ENCODE measurements at places on chromosomes 13 and 19.

DNA sequence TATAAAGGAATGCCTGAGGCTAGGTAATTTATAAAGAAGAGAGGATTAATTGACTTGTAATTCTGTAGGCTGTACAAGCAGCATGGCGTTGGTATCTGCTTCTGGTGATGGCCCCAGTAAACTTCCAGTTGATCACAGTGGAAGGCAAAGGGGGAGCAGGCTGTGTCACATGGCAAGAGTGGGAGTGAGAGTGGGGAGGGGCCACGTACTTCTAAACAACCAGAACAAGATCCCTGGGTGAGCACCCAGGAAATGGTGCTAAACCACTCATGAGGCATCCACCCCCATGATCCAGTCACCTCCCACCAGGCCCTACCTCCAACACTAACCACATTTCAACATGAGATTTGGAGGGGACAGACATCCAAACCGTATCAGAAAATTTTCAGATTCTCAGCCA lies 3.0 kb upstream of the RNF113B start:
- no peak for DNase-seq

GRCh38 chr13:74707291-74707690 lies 573.1 kb upstream of the KLF12 start:
- no peak for DNase-seq

GRCh38 chr19:45920458-45920857 lies 5.9 kb upstream of the NANOS2 start:
- no peak for DNase-seq

DNA sequence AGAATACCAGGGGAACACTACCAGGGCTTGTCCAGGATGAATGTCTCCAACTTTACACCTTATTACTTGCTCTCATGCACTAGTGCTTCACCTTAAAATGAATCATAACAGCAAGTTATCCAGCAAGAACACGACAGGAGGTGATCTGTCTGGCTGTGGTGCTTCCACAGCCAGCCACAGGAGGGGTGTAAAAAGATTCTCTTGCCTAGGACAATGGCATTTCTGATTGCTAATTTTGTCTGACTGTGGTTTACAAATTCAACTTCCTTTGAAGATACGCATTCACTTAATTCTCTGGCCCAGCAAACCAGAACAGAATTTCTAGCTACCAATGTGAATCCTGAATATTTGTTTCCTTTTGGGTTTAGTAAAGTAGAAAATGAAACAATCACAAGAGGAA lies 23.1 kb upstream of the COG3 start:
- no peak for DNase-seq

GRCh38 chr13:113883921-113884804 lies 20.3 kb upstream of the GAS6 start:
- no peak for DNase-seq

DNA sequence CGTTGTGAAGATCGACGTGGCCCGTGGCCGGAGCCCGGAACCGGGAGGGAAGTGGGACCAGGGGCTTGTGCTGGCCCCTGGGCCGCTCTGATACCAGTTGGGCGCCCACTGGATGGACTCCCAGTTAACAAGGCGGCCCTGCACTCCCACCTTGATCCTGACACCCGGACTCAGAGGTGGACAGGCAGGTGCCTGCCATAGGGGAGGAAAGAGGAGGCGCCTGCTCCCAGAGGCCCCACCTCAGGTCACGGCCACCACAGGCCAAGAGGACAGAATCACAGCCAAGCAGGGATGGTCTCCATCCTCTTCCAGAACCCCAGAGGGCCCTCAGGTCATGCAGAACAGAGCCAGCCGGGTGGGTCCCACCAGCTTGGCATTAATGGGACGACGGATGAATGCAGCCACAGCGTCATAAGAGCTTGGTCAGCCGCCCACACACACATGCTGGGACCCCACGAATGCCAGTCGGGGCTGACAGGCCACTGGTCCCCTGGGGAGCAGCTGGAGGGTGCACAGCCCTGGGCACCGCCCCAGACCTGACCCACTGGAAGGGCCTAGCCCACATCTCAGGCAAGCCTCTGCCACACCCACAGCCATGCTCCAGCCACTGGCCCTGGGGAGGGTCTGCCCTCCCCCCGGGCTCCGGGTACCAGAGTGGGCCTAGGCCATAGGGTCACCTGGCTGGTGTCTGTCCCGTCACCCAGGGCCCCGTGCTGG lies 9.6 kb upstream of the KLF16 start:
- DNase-seq: no peak

- no peak for DNase-seq
These were observed 137.3 kb upstream of the SERP2 start for GRCh38 chr13:44236370-44236769.

All from stimulated activated CD8-positive, alpha-beta memory T cell treated with anti-CD3 and anti-CD28 coated beads, Interleukin-12 subunit alpha, Interleukin-12 subunit beta, amount 100 ng/mL, for 4 hours (primary cell).